Activated naive CD4-positive, alpha-beta T cell treated with anti-CD3 and anti-CD28 coated beads for 36 hours (primary cell): ENCODE measurements at places on chromosomes 16 and 17. TPM values are rescaled to one million over a fixed set of nuclear protein-coding genes. Genes with fewer than 3 reads are reported as not detected.

GRCh38 chr17:50917418-50917743, 51.2 kb upstream of the TOB1 start:
- peaks cover 70% of the 10 kb centered on the region for H3K4me1 ChIP-seq
- no peak overlapping the region for H3K27ac ChIP-seq
- DNase-seq = no peak
- no peaks in the 10 kb centered on the region for H3K27me3 ChIP-seq
- H3K36me3 ChIP-seq = no peaks in the 10 kb centered on the region

DNA sequence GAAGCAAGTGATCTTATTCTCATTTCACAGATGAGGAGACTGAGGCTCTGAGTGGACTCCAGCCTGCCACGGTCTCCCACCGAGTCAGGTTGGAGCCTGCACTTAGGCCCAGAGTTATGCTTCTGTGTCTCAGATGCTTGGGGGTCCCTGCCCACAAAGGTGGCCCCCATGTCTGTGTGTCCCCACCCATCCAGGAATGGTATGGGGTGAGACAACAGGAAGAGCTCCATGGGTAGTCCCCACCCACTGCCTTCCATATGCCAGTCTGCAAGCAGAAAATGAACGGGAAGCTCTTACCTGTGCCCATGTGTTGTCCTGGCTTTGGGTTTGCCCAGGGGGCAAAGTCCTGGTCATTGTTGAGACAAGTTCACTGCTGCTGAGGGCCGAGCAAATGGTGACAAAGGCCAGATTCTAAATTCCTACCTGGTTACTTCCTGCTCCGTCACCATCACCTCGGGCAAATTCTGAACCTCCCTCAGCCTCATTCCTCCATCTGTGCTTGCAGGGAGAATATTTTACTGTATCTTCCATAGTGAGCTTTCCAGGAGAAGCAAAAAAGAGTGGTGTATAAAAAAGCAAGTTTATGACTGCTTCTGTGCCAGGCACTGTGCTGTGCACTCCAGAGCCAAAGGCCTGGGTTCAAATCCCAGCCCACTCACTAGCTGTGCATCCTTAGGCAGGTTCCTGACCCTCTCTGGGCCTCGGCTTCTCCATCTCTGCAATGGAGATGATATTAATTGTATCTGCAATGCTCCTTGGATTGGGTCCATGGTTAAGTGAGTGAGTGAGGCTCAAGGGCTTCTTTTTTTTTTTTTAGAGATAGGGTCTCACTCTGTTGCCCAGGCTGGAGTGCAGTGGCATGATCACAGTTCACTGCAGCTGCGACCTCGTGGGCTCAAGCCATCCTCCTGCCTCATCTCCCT, 9.3 kb downstream of the IL4R start:
- no peaks in the 10 kb centered on the region for H3K27me3 ChIP-seq
- no peak overlapping the region for H3K4me3 ChIP-seq
- peaks cover 93% of the 10 kb centered on the region for H3K4me1 ChIP-seq
- H3K36me3 ChIP-seq = peaks cover 65% of the 10 kb centered on the region

The FKBP10 gene
- total RNA-seq = 0.36 TPM

The ZKSCAN2 gene
- 4.5 TPM for total RNA-seq

DNA sequence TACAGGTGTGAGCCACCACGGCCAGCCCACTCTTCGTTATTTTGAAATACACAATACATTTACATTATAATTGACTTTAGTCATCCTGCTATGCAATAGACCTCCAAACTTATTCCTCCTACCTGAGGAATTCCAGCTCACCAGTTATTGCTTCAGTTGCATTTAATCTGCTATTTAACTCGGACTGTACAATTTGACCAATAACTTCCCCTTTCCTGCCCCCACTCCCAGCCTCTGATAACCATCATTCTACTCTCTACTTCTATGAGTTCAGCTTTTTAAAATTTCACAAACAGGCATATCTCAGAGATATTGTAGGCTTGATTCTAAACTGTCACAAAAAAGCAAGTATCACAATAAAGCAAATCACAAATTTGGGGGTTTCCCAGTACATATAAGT, 157.0 kb downstream of the COPRS start:
- H3K4me1 ChIP-seq = no peaks in the 10 kb centered on the region
- peaks cover 16% of the 10 kb centered on the region for H3K27me3 ChIP-seq
- no peak for DNase-seq
- no peak overlapping the region for H3K4me3 ChIP-seq

- H3K4me3 ChIP-seq = no peak overlapping the region
- no peaks in the 10 kb centered on the region for H3K27me3 ChIP-seq
- H3K27ac ChIP-seq = no peak overlapping the region
- H3K4me1 ChIP-seq = peaks cover 48% of the 10 kb centered on the region
Observed at GRCh38 chr16:20905576-20905975, 5.0 kb downstream of the LYRM1 start.

The APOBR gene
- total RNA-seq = 0.72 TPM

The ASPA gene
- 0.29 TPM for total RNA-seq

DNA sequence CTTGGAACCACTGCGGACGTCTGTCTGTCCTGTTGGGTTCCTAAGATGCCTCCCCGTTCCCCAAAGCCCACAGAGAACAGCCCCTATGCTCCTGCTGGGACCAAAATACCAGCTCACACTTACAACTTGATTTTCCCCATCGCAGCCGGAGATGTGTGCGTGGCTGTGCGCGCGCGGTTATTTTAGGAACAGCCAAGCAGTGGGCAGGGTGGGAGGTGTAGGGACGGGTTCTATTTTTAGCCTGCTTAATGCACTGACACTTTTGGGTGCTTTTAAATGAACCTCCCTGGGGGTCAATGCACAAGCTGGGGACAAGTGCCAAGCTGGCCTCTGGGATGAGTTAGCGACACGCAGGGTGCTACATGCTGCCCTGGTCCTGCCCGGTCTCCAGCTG, 74.1 kb downstream of the KLHDC4 start:
- no peak overlapping the region for H3K4me3 ChIP-seq
- DNase-seq = no peak
- peaks cover 3% of the 10 kb centered on the region for H3K36me3 ChIP-seq
- H3K4me1 ChIP-seq = no peaks in the 10 kb centered on the region
- no peaks in the 10 kb centered on the region for H3K27me3 ChIP-seq

The TP53TG3C gene
- total RNA-seq = not detected
